Stimulated activated CD8-positive, alpha-beta memory T cell treated with anti-CD3 and anti-CD28 coated beads, Interleukin-2, amount 100 ng/mL, for 48 hours (primary cell): ENCODE measurements at places on chromosomes 7 and 10.

GRCh38 chr7:89773611-89774010 lies 380.7 kb upstream of the STEAP1 start:
- DNase-seq, result no peak

GRCh38 chr10:23031318-23031717 lies 64.1 kb upstream of the MSRB2 start:
- DNase-seq, result no peak

DNA sequence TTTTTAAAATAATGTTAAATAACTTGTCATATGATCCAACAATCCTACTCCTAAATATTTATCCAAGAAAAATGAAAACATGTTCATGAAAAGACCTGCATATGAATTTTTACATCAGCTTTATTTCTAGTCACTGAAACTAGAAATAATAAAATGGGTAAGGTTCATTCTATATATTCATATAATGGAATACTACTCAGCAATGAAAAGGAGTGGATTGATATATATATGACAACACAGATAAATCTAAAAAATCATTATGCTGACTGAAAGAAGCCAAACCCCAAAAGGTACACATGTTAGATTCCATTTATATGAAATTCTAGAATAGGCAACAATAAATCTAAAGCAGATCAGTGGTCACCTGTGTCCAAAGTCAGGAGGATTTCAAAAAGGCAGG lies 84.9 kb upstream of the PCBD1 start:
- DNase-seq, result no peak

DNA sequence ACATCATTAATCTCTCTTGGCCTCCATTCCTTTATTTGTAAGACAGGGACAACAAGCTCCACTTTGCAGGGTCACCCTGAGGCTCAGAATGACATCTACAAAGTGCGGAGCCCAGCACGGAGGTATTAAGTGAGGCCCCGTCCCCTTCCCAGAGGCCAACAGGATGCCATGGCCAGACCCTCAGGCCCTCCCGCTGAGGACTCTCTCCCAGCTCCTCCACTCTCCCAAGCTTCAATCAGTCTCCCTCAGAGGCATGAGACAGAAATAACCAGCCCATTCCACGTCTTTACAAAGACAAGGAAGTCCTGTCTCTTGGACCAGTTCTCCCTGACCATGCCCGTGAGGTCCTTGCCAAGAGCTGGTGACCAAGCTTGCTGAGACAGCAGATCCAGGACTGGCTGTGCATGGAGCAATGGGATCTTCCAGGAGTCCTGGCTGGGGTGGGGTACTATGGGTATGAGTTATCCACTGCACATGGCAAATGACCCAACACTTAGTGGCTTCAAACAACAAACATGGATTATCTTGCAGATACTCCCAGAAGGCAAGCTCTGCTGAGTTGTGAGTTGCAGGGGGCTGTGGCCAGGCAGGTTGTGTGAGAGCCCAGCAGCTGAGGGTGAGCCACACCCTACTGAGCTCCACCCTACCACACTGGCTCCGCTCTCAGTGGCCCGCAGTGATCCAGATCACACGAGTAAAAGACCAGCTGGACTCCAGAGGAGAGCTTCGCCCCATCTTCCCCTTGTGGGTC lies 4.3 kb upstream of the PPIF start:
- DNase-seq, result no peak

GRCh38 chr10:92849576-92850090 lies 1.3 kb downstream of the EXOC6 start:
- DNase-seq, result no peak

DNA sequence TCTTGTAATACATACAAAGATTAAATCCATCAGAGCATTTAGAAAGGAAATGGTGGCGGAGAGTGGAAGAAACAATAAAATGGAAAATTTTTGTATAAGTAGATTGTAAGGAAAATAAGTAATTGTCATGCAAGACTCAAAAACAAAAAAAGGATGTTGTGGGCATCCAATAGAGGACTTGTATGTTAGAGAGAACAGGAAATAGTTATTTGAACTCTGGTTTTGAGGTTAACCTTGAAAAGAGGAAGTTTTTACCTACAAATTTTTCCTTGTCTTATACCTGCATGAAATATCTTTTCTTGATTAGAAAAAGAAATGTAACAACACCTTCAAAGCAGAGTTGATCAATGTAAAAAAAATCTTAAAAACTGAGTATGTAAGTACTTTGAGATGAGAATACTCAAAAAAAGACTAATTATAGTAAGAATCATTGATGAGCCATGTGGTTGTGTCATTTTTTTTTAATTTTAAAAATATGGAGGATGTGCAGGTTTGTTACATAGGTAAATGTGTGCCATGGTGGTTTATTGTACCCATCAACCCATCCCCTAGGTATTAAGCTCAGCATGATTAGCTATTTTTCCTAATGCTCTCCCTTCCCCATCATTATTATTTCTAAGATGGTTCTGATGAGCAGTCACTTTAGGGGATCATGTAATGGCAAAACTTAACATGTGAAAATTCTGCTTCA lies 11.9 kb downstream of the TMEM106B start:
- DNase-seq, result no peak

- DNase-seq, result no peak
Observed at GRCh38 chr10:17340144-17340829, 112.2 kb downstream of the VIM start.
